Immature natural killer cell (primary cell): ENCODE measurements at places on chromosomes 3 and 15. TPM values are rescaled to one million over a fixed set of nuclear protein-coding genes. Genes with fewer than 3 reads are reported as not detected.

DNA sequence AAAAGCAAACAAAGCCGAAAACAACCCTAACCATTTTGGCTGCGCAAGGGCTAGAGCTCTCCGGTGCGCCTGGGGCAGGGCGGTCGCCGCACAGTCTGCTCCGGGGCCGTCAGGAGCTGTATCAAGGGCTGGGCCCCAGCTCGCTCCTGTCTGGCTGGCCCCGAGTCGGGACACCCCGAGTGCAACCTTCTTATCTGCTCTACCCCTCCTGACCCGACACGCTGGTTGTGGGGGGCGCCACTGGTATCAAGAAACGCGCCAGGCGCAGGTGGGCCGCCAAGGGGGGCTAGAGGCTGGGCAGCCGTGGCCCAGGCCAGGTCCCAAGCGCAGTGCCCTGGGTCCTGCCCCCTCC, 36.0 kb downstream of the NR2F2 start:
- no peak for DNase-seq
- no peak overlapping the region for H3K4me3 ChIP-seq
- peaks cover 67% of the 10 kb centered on the region for H3K27me3 ChIP-seq
- H3K4me1 ChIP-seq, result no peaks in the 10 kb centered on the region
- H3K27ac ChIP-seq, result no peak overlapping the region

GRCh38 chr3:151226825-151227224, 23.8 kb upstream of the GPR171 start:
- H3K4me1 ChIP-seq, result peaks cover 58% of the 10 kb centered on the region
- H3K36me3 ChIP-seq, result peaks cover 7% of the 10 kb centered on the region
- no peak overlapping the region for H3K27ac ChIP-seq
- no peak for DNase-seq
- peaks cover 7% of the 10 kb centered on the region for H3K27me3 ChIP-seq
- no peak overlapping the region for H3K4me3 ChIP-seq

DNA sequence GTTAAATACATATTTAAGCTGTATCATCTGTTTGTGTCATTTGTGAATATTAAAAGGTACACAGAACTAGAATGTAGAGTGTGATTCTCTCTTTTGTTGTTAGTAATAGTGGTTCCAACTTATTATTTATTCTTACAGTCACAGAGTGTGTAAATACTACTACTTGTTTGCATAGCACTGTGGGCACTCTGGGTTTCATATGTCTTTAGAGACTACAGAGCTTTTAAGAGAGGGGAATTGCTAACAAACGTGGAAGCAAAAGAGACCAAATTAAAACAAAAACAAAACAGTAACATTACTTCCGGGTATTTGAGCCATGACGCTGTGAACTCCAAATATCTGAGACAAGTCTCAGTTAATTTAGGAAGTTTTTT, 828.0 kb upstream of the DPPA4 start:
- H3K4me3 ChIP-seq, result no peak overlapping the region
- no peaks in the 10 kb centered on the region for H3K27me3 ChIP-seq
- H3K36me3 ChIP-seq, result no peaks in the 10 kb centered on the region

DNA sequence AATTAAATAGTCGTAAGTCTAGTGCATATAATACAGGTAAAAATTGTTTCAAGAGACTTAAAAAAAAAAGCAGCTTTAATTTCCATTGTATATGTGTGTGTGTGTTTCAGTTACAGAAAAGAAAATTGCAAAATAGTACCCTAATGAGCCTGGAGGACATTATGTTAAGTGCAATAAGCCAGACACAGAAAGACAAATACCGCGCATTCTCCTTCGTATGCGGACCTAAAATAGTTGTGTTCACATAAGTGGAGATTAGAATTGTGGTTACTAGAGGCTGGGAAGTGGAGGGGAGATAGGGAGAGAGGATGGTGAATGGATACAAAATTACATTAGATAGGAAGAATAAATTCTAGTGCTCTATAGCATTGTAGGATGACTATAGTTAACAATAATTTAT, 3.6 kb downstream of the MESD start:
- peaks cover 53% of the 10 kb centered on the region for H3K4me1 ChIP-seq
- H3K4me3 ChIP-seq, result no peak overlapping the region
- no peaks in the 10 kb centered on the region for H3K27me3 ChIP-seq
- peaks cover 8% of the 10 kb centered on the region for H3K36me3 ChIP-seq
- no peak overlapping the region for H3K27ac ChIP-seq

DNA sequence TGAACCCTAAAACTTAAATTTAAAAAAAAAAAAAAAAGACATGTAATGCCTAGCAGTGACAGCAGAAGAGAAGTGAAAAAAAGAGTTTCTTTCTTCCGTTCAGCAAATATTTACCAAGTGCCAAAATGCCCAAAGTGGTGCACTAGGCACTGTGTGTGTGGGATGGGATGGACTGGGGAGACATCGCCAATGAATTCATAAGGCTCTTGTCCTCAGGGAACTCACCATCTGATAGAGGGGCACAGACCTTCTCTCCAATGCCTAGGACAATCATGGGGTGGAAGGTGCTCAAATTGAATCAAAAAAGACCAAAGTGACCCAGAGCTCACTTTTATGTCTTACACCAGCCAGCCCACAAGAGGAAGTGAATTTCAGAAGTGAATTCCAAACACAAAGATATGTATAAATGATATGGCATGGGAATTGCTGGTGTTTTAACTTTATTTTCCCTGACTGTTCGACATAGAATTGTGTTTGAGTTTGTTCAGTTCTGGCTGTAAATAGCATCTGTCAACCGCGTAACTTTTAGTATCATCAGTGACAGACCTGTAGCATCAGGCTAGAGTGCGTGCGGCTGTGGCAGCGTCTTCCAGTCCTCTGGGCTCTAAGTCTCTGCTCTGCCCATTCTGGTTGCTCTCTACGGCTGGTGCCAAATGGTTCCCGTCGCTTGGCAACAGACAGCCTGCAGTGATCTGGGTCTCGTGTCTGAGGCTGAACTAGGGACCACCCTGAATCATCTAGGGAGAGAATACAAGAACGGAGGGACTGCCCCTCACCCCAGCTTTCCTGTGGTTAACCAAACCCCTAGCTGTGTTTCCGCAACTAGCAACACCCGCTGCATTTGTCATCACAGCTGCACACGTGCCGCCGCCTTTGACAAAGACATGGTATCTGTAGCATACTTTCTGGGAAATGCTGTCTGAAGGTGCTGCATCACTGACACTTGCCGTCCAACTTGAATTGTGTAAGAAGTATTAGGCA, 154.0 kb upstream of the THBS1 start:
- H3K4me3 ChIP-seq, result peak overlapping the region; percentile 79
- peak overlapping the region; percentile 90 for H3K27ac ChIP-seq
- peaks cover 32% of the 10 kb centered on the region for H3K27me3 ChIP-seq
- DNase-seq, result peak; percentile 89

DNA sequence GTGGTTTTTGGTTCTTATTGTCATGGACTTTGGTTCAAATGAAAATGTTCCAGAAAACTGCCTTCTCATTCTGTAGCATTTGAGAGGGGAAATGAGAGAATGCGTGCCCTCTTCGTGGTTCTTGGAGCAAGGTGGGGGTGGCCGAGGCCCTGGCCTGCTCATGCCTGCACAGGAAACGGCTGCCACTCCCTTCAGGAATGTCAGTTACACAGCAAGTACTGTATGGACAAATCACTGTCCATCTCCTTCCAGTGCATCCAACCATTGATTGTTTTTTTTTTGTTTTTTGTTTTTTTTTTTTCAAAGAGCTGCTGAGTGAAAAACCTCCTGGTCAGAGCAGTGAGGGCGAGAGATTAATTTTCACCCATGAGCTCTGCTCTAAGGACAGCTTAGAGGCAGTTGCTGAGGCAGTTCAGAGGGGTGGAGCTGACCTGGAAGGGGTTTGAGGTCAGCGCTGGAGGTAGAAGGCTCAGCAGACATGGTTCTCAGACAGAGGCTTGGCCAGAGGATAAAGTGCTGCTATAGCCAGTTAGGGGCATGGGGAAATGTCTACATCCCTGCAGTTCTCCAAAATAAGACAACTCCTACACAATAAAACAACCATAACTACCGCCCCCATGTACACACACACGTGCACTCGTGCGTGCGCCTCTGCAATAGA, 20.2 kb upstream of the KIF23 start:
- no peak overlapping the region for H3K27ac ChIP-seq
- H3K4me1 ChIP-seq, result peaks cover 7% of the 10 kb centered on the region
- H3K27me3 ChIP-seq, result peaks cover 3% of the 10 kb centered on the region
- no peak overlapping the region for H3K4me3 ChIP-seq
- no peak for DNase-seq

GRCh38 chr3:4805662-4806061, 173.6 kb upstream of the BHLHE40 start:
- peaks cover 2% of the 10 kb centered on the region for H3K27me3 ChIP-seq
- peaks cover 44% of the 10 kb centered on the region for H3K36me3 ChIP-seq
- no peak for DNase-seq
- H3K4me3 ChIP-seq, result no peak overlapping the region
- peaks cover 36% of the 10 kb centered on the region for H3K4me1 ChIP-seq

Gene ACTC1
- polyA plus RNA-seq, result not detected

Gene RTP3
- polyA plus RNA-seq, result not detected
